ENCODE measurements at places on chromosomes 11 and 22.

DNA sequence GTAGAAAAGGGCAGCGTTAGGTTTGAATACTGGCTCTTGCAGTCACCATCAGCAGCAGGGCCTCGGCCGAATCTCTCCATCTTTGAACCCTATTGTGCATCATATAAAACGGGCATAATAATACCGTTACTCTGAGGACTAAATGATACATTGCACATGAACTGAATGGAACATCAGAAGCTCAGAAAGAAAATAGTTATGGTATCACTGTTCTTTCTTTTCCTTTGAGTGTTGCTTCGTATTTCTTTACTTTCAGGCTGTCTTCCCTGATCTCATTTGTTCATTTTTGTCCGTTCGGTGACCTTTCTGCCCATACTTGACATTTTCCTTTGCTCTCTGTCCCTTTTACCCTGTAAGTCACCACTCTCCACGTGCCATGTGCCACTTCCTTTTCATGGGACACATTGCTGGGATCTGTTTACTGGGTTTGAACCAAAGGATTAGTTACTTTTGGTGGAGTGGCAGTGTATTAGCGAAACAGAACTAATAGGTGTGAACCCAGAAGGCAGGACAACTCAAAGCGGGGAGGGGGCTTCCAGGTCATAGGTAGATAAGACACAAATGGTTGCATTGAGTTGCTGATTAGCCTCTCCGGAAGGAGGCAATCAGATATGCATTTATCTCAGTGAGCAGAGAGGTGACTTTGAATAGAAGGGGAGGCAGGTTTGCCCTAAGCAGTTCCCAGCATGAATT, 717 bp upstream of the ZNF202 start:
- peak; percentile 60 for DNase-seq

GRCh38 chr22:23132376-23133091, 9.3 kb downstream of the RSPH14 start:
- no peak for DNase-seq

GRCh38 chr11:119699227-119699626, 29.8 kb downstream of the NECTIN1 start:
- no peak for DNase-seq

DNA sequence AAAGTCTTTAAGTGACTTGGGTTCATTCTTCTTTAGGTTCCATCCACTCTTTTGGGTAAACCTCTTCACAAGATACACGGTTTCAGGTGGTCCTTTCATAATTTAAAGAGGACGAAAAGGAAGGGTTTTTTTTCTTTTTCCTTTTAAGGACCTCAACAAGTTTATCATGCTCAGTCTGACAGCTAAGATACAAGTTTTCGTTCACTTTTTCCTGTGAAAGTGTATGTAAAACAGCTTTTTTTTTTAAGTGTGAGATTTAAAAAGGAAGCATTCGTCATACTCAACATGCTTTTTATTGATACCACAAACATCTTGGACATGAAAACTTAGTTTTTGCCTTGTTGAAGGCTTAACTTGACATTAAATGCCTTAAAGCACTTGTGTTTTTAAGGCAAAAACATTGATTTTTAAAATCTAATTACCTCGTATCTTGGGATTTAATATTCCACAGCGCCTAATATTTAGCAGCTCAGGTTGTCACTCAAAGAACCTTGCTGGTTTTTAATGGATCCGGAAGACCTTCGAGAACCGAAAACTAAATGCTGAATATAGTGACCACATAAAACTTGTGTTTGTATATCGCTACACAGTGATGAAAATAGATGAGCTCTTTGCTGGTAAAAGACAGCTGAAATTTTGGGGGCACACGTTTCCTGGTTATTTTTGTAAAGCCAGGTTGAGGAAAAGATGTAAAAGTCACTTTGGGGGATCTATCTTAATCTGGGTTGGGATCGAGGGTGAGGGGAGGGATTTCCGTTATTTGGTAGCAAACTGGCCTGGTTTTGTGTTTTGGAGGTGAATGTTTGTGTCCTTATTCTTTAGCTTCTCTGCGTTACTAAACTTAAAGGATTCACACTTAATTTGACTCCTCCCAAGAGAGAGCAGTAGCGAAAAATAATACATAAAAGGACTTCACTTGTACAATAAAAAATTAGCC, 2.3 kb downstream of the PCF11 start:
- no peak for DNase-seq

GRCh38 chr11:9109858-9110731, 18.7 kb upstream of the SCUBE2 start:
- DNase-seq: no peak

DNA sequence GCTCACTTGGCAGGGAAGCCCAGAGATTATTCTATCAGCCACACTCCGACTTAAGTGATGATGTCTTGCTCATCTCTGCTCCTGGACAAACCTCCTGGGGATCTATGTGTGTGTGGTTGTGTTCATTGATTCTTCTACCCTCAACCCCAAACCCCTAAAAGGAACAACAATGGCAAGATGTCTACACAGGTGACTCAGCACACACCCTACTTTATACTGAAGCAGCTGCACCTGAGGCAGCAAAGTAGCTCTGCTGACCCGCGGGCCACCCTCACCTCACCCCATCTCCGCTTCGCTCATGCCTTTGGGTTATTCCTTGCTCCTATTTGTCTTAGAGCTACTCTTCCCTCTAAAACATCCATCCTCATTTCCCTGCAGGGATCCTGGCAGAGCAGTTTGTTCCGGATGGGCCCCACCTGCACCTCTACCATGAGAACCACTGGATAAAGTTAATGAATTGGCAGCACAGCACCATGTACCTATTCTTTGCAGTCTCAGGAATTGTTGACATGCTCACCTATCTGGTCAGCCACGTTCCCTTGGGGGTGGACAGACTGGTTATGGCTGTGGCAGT, 38.7 kb downstream of the TMEM45B start:
- no peak for DNase-seq

DNA sequence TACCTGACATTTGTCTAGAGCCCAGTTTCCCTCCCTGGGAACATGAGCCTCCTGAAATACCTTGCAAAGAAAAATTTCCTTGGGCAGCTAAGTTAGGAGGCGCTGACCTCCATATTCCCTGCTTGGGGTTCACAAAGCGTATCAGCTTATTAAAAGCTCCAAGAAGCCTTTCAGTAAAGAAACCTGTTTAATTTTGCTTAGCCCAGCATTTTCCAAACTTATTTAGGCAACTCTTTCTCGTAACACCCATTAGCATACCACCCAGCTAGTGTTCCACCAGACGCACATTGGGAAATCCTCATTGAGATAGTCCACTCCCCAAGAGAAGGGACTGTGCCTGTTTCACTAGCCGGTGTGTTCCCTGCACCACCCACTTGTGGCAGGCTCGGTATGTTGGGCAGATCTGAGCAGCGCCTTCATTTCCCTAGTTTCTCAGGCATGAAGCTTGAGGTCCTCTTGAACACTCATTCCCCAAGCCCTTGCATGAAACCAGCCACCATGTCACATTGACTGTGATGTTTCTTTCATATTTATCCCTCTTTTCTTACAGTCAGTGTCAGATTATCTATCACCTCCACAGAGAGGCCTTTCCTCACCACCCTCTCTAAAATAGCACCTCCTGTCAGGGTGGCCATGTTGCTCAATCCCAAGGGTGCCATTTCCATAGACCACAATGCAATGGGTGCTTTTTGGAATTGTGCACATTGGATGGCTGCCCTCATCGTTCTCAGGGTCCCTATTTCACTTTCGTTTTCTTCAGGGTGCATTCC, 12.5 kb upstream of the ELF5 start:
- DNase-seq: no peak

DNA sequence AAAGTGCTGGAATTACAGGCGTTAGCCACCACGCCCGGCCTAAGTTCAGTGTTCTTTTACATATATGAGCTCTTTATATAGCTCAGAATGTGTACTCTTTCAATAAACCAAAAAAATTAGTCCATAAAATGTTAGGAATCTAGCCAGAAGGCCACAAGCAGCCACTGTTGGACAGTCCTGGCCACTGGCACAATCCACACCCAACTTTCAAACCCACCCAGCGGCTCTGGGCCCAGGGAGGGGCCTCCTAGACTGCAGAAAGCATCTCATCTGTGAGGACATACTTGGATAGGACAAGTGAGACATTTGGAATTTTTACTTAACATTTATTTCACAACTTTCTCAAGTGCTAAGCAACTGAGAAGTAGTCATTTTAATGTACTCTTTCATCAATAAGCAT, 6.4 kb downstream of the PACSIN2 start:
- DNase-seq: no peak

All from NT2/D1 (cell line).